ENCODE measurements at places on chromosomes 1 and 21. TPM values are rescaled to one million over a fixed set of nuclear protein-coding genes. Genes with fewer than 3 reads are reported as not detected.

- H3K27me3 ChIP-seq = peaks cover 15% of the 10 kb centered on the region
- ATAC-seq = no peak
- H3K27ac ChIP-seq = no peak overlapping the region
Measured at GRCh38 chr1:155077346-155077745, 1.3 kb upstream of the EFNA3 start.

GRCh38 chr1:85846706-85847105 is 138.5 kb upstream of the ZNHIT6 start:
- ATAC-seq = no peak
- no peak overlapping the region for H3K27ac ChIP-seq
- H3K36me3 ChIP-seq = no peaks in the 10 kb centered on the region
- H3K4me1 ChIP-seq = no peaks in the 10 kb centered on the region
- H3K27me3 ChIP-seq = no peaks in the 10 kb centered on the region

GRCh38 chr1:197277166-197277565 is 9.1 kb downstream of the CRB1 start:
- no peaks in the 10 kb centered on the region for H3K4me1 ChIP-seq
- no peak overlapping the region for H3K4me3 ChIP-seq
- H3K36me3 ChIP-seq = no peaks in the 10 kb centered on the region
- ATAC-seq = no peak
- no peaks in the 10 kb centered on the region for H3K27me3 ChIP-seq

The FAM163A gene
- total RNA-seq = not detected

Data from activated T-helper 17 cell treated with anti-CD3 and anti-CD28 coated beads, Interleukin-2, amount 50 U/mL, for 72 hours (primary cell).